ENCODE measurements at places on chromosomes 2 and 18. TPM values are rescaled to one million over a fixed set of nuclear protein-coding genes. Genes with fewer than 3 reads are reported as not detected.

Gene CYTIP
- not detected for total RNA-seq

Gene EFR3B
- total RNA-seq = 11.8 TPM

Gene TMEM163
- 1.1 TPM for total RNA-seq

Gene GCA
- 42.6 TPM for total RNA-seq

Gene ITGA6
- 124 TPM for total RNA-seq

Gene IGFBP5
- 0.74 TPM for total RNA-seq

Gene LHCGR
- 0.45 TPM for total RNA-seq

Gene HES6
- total RNA-seq = 76.3 TPM

Gene GAL3ST2
- total RNA-seq = 1.5 TPM

Gene CD207
- total RNA-seq = not detected

Gene SLC9A2
- total RNA-seq = 0.08 TPM

Gene MC5R
- not detected for total RNA-seq

Gene NEUROD1
- not detected for total RNA-seq

Gene UGT1A10
- 0.23 TPM for total RNA-seq

Gene ALK
- total RNA-seq = 0.35 TPM

Gene BMPR2
- 14.2 TPM for total RNA-seq

Gene CDH20
- 1.0 TPM for total RNA-seq

Gene DCC
- 0.70 TPM for total RNA-seq

Gene IL1B
- not detected for total RNA-seq

Gene C2orf81
- 4.6 TPM for total RNA-seq

Gene RSAD2
- total RNA-seq = 0.10 TPM

Gene PSMA8
- not detected for total RNA-seq

Gene GEN1
- total RNA-seq = 25.2 TPM

Gene MPP4
- total RNA-seq = not detected

Gene CBLN2
- total RNA-seq = not detected

Gene FKBP7
- 8.3 TPM for total RNA-seq

Gene CAVIN2
- not detected for total RNA-seq

Gene ACMSD
- total RNA-seq = not detected

Gene UPP2
- not detected for total RNA-seq

Gene MAP3K19
- not detected for total RNA-seq

Gene ANKRD23
- 4.0 TPM for total RNA-seq

Gene KCNK3
- not detected for total RNA-seq

Gene ARL6IP6
- total RNA-seq = 43.5 TPM

Gene KCTD18
- 2.0 TPM for total RNA-seq
